ENCODE measurements at places on chromosomes 5 and 9. TPM values are rescaled to one million over a fixed set of nuclear protein-coding genes. Genes with fewer than 3 reads are reported as not detected.

SLC34A1 gene
- not detected for total RNA-seq

NR2F1 gene
- total RNA-seq = 1.8 TPM

CFAP90 gene
- total RNA-seq = 0.22 TPM

MARCHF6 gene
- 75.4 TPM for total RNA-seq

CDH18 gene
- total RNA-seq = 13.4 TPM

DNA sequence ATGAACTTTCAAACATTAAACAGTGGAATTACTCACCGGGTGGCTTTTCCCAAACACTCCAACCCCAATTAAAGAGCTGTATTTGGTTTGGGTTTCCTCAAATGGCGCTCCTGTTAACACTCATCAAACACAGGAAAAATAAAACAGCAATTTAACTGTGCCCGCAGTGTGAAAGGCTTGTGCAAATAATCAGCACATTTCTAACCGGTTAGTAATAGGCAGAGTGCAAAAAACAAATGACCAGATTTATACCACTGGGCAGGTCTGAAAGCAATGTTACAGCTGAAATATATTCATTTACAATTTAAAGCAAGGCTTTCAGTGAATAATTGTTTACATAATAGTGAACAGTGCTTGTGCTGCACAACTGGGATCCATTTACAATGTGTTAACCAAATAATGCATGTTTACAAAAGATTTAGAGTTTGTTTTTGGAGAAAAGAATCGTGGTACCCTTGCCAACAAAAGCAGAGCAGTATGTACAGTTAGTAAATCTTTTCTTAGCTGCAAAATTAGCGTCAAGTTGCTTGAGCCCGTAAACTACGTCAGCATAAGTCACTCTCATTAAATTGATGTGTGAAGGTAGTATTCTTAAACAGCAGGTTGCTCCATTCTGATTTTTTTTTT lies 662.9 kb upstream of the ZNF608 start:
- peak; percentile 24 for DNase-seq
- H3K27ac ChIP-seq = no peak overlapping the region
- peaks cover 33% of the 10 kb centered on the region for H3K4me1 ChIP-seq
- H3K27me3 ChIP-seq = no peaks in the 10 kb centered on the region

DNA sequence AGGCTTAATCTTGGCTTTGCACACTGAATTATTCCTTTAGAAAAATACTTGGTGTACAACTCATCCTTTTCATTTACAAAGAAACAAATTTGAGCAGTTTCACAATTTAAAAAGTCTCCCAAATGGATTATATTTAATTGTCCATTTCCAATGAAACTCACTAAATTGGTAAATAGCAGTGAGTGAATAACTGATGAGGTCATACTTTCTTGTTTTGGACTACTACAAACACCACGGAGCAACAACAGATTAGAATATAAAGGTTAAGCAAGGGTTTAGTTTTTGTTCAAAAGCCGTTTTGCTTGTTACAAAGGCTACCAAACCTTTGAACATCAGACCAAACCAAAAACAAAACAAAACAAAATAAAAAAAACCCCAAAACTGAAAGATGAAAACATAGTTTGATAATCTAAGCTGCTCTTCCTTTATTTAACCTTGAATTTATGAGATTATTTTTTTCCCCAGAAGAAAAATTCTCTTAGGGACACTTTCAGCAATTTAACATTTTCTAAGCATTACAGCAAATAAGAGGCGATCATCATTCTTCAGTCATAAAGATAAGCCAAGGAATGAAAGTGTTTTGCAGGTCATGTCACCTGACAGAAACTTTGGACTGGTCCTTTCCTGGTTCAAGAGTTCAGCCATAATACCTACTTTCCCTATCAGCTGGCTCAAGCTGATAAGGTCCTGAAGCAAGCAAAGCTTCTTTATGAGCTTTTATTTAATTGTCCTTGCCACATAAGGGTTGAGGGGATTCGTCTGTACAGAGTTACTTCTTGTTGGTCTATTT lies 99.7 kb upstream of the CDKN2B start:
- no peak overlapping the region for H3K27ac ChIP-seq
- no peak for DNase-seq
- no peaks in the 10 kb centered on the region for H3K36me3 ChIP-seq

GRCh38 chr9:126452106-126452505 lies 125.5 kb downstream of the MVB12B start:
- no peaks in the 10 kb centered on the region for H3K27me3 ChIP-seq
- peaks cover 8% of the 10 kb centered on the region for H3K4me1 ChIP-seq
- H3K27ac ChIP-seq = no peak overlapping the region
- DNase-seq = no peak
- no peak overlapping the region for H3K4me3 ChIP-seq
- H3K36me3 ChIP-seq = peaks cover 19% of the 10 kb centered on the region
